ENCODE measurements at places on chromosomes 3 and 15.

DNA sequence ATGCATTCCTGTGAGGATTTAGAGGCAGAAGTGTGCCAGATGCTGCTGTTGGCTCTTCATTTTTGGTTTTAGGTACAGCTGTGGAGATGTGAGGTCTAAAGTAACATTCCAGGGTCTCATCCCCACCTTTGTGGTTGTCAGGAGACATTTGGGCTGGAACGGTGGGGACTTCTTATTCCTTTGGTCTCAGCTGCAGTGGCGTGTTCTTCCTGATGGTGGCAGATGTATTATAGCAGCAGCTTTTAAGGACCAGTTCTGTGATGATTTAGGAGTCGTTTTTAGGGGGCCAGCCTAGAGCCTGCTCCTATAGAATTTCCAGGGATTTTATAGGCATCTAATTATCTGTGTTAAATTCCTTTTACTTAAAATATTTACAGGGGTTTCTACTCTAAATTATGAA is 221.0 kb upstream of the EOMES start:
- no peak for DNase-seq

- DNase-seq = no peak
Measured at GRCh38 chr3:16260046-16260445, 4.7 kb downstream of the DPH3 start.

DNA sequence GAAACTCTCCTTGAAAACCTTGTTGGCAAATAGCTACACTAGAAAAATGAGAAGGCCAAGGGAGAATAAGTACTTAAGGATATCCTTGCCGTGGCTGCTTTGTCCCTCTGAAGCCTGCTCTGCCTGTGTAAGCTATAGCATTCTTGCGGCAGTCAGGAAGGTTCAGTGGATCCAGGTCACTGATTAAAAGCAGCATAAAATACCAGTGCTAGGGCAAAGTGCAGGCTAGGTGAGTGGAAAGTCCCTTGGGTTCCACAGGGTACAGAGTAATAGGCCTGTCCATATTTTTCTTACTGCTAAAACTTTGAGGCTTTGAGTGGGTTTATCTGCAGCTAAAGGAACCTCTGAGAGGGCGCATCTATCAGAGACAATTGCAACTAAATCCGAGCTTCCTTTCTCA is 10.3 kb downstream of the CXCR6 start:
- no peak for DNase-seq

DNA sequence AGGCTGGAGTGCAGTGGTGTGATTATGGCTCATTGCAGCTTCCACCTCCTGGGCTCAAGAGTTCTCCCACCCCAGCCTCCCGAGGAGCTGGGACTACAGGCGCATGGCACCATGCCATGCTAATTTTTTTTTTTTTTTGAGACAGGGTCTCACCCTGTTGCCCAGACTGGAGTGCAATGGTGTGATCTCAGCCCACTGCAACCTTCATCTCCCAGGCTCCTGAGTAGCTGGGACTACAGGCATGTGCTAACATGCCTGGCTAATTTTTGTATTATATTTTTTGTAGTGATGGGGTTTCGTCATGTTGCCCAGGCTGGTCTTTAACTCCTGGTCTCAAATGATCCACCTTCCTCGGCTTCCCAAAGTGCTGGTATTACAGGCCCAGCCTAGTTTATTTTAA is 4.0 kb downstream of the TEX9 start:
- no peak for DNase-seq

GRCh38 chr3:11562277-11562881 is 81.3 kb downstream of the VGLL4 start:
- no peak for DNase-seq

DNA sequence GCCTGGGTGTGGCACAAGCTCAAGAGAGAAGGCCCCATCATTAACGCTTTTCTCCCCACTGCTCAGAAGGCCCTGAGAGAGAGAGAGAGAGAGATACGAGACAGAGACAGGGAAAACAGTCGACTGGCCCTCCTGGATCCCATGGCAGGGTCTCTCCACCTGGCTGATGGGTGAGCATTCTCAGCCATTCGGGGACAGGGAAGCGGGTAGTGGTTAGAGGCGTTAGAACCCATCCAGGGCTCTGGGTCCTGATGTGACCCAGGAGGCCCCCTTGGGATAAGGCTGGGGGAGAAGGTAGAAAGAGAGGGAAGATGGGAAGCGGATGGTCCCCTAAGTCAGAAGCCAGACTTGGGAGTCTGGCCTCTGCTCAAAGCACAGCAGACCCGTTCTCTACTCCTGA is 7.9 kb downstream of the TGM5 start:
- no peak for DNase-seq

- no peak for DNase-seq
Measured at GRCh38 chr3:52181543-52181942, 16.4 kb upstream of the ALAS1 start.

DNA sequence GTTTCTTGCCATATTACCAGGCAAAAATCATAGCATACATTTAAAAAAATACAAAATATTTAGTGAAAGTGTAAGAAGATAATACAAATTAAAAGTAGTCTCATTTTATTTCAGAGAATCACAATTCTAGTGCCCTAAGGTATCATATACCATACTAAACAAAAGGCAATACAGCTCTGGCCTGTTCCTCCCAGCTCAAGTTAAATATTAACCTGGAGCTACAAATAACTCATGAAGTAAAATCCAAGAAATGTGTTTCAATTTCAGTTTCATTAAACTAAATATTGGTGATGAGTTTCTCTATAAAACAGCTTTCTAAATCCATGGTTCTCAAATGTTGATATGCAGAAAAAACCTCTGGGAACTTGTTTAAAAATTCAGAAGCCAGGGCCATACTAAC is 67.7 kb downstream of the INO80 start:
- no peak for DNase-seq

DNA sequence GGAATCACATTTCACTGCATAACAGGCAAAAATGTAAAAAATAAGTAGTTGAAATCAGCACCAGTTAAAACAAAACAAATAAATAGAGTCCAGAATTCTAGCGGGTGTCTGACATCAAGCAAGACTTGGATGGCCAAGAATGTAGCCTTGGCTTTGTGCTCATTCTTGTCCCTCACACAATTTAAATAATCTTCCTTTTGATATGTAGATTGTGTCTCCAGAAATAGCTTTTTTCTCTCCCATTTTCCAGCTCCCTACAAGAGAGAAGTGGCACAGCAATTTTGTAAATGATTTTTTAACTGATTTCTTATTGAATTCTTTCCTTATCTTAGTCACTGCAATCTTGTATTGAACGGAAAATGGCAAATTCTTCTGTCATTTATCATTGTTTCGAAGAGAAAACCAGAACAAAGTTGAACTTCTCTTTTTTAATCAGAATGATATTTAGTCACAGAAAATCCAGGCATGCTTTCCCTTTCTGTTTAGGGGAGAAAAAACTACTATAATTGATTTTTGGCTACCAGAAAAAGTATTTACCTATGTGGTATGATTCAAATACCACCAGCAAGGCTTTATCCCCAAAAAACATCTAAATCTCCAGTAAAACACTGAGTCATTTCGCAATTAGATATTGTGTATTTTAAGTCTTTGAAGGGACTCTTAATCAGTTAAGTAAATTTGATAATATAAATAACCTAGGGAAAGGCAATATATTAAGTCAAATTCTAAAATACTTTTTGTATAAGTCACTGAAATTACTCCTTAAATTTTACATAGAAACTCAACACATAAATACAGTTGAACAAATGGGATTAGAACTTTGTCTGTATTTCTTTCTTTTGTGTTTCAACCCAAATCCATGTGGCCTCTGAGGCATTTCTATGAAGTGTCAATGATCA is 481.7 kb downstream of the GBE1 start:
- no peak for DNase-seq

DNA sequence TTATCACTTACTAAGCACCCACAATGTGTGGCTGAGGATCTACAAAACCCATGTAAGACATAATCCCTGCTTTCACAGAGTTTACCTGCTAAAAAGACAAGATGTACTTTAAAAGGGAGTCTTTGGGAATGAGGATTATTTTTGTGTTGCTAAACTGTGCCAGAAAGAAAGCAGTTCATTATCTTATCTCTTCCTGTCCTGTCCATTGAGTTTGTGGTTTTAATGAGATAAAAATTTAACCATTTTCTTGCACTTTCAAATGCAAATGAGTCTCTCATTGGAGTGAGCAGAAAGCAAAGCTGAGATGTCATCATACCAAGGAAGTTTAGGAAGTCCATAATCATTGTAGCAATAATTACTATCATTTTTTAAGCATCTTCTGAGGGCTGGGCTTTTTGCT is 231.2 kb upstream of the ADAMTS9 start:
- no peak for DNase-seq

- no peak for DNase-seq
Measured at GRCh38 chr3:24363242-24363641, 131.4 kb downstream of the THRB start.

DNA sequence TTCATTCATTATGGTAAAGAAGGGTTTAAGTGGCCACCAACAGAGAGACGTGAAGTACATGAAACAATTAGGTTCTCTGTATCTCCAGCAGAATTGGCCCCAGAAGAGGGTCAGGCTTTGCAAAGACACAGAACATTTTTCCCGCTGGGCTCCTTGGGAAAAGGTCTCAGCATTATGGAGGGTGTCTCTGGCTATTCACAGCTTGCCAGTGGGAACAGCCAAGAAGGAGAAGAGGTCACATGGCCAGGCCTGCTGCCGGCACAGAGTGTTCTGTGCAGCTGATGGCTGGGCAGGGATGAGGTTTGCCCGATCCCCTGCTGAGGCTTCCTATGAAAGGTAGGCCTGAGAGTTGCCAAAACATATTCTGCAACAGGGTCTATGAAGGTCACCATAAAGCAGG is 77.8 kb upstream of the LPP start:
- DNase-seq = no peak

- no peak for DNase-seq
Measured at GRCh38 chr3:107978131-107979055, 112.4 kb downstream of the CD47 start.

GRCh38 chr3:4036046-4036445 is 236.8 kb downstream of the LRRN1 start:
- no peak for DNase-seq

DNA sequence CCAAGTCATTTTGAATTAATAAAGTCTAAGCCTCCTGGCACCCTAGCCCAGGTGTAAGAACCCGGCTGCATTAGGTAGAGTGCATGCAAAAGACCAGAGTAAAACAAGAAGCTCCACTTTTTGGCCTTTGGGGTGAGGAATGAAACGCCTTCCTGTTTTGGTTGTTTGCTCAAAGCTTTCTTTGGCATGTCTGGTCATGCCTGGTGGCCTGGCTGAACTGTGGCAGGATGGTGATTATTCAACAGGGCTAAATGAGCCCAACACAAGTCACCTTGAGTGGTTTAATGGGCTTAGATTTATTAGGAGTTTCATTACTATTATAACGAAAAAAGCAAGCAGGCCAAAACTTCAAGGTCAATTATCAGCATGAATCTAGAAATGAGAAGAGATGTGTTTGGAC is 40.9 kb upstream of the LDHAL6B start:
- no peak for DNase-seq

DNA sequence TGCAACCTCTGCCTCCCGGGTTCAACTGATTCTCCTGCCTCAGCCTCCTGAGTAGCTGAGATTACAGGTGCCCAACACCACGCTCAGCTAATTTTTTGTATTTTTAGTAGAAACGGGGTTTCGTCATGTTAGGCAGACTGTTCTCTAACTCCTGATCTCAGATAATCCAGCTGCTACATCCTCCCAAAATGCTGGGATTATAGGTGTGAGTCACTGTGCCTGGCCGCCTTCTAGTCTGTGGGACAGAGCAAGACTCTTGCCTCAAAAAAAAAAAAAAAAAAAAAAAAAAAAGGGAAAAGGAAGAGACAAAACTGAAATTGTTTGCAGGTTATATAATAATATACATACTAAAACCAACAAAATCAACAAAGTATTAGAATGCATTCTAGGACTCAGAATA is 215.2 kb downstream of the PCCB start:
- DNase-seq = no peak

DNA sequence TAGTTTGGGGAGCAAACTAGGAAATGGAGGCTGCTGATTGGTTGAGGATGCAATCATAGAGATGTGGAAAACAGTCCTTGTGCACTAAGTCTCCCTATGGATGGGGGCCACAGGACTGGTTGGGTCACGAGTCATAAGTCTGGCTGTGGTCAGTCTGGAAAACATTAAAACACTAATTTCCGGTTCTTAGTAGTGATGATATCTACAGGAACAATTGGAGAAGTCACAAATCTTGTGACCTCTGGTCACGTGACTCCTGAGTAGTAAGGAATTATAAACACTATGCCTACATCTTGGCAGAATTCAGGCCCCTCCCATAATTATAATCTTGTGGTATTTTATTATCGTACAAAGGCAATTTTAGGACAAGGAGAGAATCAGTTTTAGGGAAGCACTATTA is 317.3 kb upstream of the ARPP21 start:
- DNase-seq = no peak

GRCh38 chr3:16824081-16824696 is 60.6 kb upstream of the PLCL2 start:
- no peak for DNase-seq

GRCh38 chr15:48559285-48559684 is 86.2 kb downstream of the FBN1 start:
- no peak for DNase-seq

GRCh38 chr3:41430886-41431285 is 231.6 kb downstream of the CTNNB1 start:
- no peak for DNase-seq

DNA sequence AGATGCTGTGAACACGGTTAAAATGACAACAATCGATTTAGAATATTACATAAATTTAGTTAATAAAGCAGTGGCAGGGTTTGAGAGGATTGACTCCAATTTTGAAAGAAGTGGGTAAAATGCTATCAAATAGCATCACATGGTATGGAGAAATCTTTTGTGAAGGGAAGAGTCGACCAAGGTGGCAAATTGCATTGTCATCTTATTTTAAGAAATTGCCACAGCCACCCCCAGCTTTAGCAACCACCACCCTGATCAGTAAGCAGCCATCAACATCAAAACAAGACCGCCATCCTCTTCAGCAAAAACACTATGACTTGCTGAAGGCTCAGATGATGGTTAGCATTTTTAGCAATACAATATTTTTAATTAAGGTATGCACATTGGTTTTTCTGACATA is 5.7 kb upstream of the CCR5 start:
- no peak for DNase-seq

DNA sequence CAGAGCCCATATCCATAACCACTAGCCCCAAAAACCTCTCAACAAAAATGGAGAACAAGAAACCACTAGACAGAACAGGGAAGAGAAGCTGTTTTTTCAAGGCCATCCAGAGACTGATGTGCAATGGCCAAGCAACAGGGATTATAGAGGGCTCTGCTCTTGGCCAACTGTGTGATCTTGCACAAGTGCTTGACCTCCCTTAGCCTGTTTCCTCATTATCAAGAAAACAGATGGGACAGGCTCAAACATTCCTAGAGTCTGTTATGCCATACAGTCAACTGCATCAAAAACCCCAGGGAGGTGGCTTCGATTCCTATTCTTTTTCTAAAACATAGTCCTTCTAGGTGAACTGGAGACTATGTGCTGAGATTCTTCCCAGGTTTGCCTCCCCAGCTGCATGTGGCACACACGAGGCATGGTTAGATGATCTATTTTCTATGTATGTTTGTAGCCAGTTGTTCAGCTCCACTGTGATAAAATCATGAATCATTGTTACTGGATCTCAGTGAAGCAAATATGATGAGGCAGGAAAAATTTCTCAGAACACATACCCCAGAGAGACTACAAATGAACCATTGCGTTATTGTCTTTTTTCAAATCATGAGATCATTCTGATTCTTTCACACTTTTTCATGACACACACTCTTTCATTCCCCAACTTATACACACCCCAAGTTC is 132.9 kb upstream of the TGFBR2 start:
- DNase-seq = no peak
